ENCODE measurements at places on chromosomes 3 and 15.
A peak's percentile ranks its signal among the peaks of the same experiment; 100 is the strongest.

GRCh38 chr3:54274607-54275006 lies 152.3 kb downstream of the CACNA2D3 start:
- DNase-seq, result no peak

DNA sequence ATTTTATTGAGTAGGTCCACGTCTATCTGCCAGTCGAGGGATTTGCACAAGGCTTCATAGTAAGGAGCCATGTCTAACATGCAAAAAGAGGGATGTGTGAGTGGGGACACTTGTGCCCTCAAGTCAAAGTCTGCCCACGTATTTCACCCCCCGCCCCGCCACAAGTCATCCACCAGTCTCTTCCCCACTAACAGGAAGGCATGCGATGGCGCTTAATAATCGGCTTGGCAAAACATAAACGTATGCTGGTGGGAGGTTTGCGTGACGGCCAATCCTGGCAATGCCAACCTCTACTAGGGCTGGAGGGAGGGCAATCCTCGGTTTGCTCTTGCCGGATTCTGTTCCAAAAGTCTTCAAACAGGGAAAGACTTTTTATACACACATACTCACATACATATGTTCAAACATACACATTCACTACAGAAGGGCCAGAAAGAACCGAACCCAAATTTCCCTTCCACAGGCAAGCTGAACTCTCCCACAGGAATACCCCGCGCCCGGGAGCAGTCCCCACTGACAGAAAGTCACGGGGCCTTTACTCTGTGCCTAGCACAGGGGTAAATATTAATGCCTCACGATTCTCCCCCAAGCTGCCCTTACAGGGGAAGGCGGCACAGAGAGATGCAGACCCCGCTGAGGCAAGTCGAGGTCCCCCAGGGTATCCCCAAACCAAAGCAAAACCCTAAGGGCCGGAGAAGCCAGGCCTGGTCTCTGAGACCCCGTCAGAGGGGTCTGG lies 675 bp downstream of the PSMD6 start:
- no peak for DNase-seq

DNA sequence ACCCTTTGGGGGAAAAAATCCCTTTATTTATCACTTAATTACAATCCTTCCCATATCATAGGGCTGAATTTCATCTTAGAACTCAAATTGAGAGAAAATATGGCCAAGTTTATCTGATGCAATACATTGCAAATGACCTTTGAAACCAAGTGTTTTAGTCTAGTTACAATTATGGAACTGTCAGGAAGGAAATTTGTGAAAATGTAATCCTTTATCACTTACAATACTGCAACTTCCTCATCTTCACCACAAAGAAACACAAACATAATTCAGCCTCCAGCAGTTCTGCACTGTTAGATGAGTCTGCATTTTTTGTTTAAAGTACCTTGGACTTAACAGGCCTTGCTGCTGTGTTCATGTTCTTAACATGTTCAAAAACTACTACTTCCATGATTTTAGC lies 4.6 kb downstream of the CCPG1 start:
- no peak for DNase-seq

- no peak for DNase-seq
These were observed 30.3 kb downstream of the MOBP start for GRCh38 chr3:39497753-39498152.

DNA sequence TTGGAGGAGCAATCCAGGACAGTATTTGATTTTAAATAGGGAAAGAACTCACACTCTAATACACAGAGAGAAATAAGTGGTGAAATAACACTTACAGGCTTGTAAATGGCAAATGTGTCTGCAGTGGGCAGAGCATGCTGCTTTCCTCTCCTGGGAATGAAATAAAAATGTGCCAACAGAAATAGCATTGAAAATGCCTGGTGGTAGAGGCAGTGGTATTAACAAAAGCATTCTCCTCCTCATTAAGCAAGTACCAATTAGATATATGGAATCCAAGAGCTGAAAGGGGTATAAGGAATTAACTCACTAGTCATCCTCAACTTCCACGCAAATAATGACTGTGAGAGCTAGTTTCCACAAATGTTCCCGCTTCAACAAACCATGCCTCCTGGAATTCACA lies 364.1 kb upstream of the KCNMB2 start:
- no peak for DNase-seq

DNA sequence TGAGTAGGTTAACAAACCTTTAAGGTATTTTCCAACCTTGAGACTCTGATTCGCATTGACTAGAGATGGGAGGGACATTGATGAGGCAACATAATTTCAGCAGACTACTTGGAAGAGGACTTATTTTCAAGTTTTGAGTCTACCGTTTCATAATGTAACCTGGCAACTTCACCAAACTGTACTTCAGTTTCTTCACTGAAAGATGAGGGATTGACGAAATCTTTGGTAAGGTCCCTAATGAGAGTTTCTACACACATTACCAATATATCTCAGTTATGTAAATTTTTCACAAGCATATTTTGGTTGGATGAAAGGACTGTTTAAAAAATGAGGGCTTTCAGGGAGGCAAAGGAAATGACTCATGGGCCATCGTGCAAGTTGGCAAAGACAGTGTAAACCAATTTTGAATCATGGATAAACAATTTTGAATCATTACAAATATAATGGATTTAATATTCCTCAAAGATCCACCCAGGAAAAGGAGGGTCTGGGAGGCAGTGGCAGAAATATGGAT lies 28.7 kb upstream of the SEMA6D start:
- DNase-seq, result peak; percentile 13

GRCh38 chr15:87656372-87656771 lies 600.2 kb downstream of the NTRK3 start:
- DNase-seq, result no peak

- no peak for DNase-seq
These were observed 169.3 kb downstream of the ADAMTS9 start for GRCh38 chr3:64518496-64518895.

- no peak for DNase-seq
These were observed 132.5 kb downstream of the DNAJB8 start for GRCh38 chr3:128334086-128334645.

DNA sequence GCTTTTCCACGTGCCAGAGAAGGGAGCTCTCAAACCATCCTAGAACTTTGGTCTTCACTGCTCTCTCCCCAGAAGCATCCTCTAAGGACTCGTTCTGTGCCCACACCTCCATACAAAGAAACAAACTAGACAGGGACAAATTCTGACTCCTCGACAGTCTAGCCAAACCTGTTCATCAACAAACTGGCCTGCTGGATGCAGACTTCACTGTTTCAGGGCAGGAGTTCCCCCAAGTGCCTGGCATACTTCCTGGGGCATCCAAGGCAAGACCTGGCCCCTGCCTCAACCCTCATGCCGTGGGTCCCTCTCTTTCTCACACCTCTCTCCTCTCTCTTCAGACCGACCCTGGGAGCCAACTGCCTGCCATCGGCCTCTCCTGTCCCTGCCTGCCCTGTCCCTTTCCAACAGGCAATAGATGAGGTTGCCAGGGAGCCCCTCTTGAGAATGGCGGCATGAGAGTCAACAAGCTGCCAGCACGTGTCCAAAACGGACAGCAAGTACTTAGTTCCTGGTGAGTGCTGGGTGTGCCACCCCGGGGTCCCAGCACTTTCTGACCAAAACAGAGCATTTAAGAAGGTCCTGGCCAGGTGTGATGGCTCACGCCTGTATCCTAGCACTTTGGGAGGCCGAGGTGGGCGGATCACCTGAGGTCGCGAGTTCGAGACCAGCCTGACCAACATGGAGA lies 79.1 kb upstream of the HES1 start:
- no peak for DNase-seq

DNA sequence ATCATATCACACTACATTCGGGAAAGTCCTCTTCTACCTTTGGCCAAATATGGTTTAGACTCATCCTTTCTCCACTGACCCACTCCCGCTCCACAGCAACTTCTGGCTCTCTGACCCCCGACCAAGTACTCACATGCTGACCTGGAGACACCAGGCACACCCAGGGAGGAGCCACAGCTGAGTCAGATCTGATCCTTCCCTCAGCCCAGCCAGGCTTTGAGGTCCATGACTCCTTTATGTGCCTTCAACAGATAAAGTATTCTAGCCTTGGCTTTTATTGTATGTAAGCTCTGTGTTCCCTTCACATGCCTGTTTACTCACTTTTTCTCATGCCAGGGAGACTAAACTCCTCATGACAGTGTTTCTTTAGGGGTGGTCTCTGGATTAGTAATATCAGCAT lies 166.9 kb upstream of the UMPS start:
- DNase-seq, result no peak

DNA sequence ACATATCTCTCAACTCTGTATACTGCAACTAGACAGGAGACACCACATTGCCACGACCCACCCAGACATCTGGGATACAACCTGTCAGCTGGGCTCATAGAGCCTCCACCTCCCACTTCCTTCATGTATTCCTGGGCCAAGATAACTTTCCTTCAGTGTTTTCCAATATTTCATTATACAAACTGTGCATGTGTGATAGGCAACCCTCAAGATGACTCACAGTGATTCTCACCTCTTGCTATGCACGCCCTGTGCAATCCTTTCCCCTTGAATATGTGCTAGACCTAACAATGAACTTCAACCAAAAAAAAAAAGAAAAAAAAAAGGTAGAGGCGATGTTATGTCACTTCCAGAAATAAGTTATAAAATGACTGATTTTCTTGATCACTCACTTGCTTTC lies 138.0 kb upstream of the ALCAM start:
- no peak for DNase-seq

GRCh38 chr3:12461097-12461649 lies 23.1 kb upstream of the TSEN2 start:
- no peak for DNase-seq

DNA sequence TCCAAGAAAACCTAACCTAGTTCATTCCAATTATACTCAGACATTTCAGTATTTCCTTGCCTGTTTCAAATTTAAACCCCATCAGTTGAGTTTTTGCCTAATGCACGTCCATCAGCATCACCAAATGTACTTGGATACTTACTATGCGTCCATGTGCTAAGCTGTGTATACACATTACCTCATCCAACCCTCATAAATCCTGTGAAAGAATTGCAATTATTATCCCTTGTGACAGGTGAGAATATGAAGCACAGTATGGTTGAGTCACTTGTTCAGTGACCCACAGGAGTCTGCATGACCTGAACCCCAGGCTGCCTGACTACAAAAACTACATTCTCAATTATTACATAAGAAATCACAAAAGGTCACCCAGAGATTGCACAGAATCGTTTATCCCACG lies 2.5 kb downstream of the OR5K2 start:
- no peak for DNase-seq

- DNase-seq, result no peak
These were observed 162.4 kb upstream of the GALNT15 start for GRCh38 chr3:16012086-16012485.

DNA sequence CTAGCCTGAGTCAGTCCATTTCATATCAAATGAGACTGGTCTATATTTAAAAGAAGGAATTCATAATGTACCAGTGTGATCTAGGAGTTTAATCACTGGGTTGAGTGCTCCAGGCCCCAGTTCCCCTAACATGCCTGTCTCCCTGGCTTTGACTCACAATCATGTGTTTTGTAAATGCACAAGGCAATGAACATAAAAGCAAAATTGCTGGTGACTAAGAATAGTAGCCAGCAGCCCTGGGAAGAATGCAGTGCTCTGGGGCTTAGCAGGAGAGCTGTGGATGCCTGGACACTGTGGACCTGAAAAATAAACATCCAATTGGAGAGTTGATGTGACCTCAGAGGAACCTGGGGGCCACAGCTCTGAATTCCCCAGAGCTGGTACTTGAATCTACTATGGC lies 50.3 kb downstream of the SYNPR start:
- DNase-seq, result peak; percentile 11

GRCh38 chr3:122825460-122825859 lies 30.6 kb downstream of the SLC49A4 start:
- no peak for DNase-seq

DNA sequence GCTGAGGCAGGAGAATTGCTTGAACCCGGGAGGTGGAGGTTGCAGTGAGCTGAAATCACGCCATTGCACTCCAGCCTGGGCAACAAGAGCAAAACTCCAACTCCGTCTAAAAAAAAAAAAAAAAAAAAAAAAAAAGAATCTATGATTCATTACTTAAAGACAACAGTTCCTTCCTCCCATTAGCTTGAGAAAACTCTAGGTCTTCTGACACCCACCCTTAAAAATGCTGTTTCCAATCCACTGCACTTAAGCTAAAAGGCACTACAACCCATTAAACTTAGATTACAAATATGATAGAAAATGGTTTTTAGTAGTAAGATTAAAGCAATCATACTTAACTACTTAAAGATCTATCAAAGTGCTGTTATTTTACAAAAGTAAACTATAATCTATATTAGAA lies 40.0 kb upstream of the BHLHE40 start:
- no peak for DNase-seq

DNA sequence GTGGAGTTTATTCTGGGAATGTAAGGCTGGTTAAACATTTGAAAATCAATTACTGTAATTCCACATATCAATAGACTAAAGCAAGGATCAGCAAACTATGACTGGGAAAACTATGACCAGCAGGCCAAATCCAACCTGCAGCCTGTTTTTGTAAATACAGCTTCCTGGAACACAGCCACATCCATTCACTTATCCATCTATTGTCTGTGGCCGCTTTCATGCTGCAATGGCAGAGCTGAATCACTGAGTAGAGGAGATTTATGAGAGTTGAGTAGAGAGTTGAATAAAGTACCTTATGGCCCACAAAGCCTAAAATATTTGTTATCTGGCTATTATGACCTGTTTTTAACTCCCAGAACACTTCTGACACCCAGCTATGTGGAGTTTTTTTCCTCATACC lies 12.2 kb downstream of the MYLK start:
- DNase-seq, result peak; percentile 33

DNA sequence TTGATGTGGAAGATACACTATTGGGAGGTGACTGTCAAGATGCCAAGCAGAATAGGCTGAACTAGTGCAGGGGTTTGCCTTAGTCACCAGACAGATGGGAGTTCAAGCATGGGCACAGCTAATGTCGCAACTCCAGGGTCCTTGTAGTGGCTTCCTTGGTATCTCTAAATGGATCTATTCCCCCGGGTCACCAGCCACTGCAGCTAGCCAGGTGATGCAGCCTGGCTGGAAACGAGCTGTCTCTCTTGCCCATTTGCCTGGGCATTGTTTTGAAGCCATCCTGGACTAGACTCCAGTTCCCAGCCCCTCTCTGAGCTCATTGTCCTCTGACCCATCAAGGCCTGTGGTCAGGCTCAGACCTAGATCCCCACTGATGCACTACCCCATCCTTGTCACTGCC lies 8.4 kb upstream of the CPEB1 start:
- DNase-seq, result no peak

- DNase-seq, result no peak
These were observed 171.7 kb downstream of the ABHD5 start for GRCh38 chr3:43862470-43862869.

- peak; percentile 73 for DNase-seq
These were observed 134.1 kb downstream of the PDZRN3 start for GRCh38 chr3:73490453-73491286.

Measured in astrocyte of the cerebellum (primary cell).